Activated CD8-positive, alpha-beta memory T cell treated with anti-CD3 and anti-CD28 coated beads for 48 hours (primary cell): ENCODE measurements at places on chromosomes 3 and 15.

DNA sequence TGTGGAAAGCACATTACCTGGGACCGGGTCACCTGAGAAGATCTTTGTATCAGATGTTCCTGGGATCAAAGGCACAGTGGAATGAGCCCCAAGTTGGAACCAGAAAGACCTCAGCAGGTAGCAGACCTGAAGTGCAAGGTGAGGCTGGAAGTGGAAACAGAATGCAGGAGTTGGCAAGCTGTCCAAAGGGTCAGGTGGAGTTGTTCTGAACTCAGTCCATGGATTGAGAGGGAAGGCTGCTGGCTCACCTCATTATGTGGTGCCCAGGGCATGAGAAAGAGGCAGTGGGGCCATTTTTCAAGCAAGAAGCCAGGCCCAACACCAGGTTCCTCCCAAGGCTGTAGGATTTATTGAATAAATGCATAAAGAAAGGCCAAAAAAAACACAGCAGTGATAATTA lies 49.3 kb downstream of the TMEM266 start:
- no peak for DNase-seq

DNA sequence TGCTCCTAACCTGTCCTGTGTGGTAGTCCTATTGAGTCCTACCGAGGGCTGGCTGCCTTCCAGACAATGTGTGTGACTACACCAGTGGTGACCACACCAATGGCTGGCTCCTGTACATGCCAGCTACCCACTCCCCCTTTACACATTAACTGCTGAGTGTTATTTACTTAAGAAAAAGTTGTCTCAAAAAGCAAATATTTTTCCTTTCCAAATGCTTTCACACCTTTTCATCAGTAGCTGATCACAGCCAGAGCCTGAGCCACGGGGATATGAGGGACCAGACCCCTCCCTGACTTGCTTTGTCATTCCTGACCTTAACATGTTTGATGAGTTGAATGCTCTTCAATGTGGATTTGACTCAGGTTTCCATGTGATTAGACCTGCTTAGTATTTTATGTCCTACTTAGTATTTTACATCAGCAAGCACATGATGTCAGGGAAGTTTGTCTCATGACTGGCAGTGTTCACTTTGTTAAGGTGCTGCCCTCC lies 29.6 kb upstream of the GREM1 start:
- no peak for DNase-seq

DNA sequence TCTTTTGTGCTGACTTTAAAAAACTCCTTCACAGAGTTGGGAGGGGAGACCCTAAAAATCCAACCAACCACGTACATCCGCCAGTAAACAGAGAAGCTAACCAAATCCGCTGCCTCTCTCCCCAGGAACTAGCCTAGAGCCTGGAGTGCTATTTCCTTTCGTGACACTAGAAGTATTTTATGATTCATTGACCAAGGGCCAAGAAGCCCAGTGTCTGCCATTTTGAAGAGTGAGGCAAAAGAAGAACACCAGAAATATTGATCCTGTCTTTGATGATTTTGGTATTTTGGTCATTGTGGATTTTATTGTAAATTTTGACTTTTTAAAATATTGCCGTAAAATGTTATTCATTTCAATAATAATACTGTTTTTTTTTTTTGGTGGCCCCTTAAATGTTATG lies 10.5 kb upstream of the CTSH start:
- DNase-seq: no peak

- DNase-seq: no peak
Measured at GRCh38 chr3:151230646-151231045, 27.6 kb upstream of the GPR171 start.

GRCh38 chr3:31670136-31670535 lies 137.4 kb downstream of the STT3B start:
- DNase-seq: no peak

GRCh38 chr3:72088486-72089025 lies 303.6 kb upstream of the PROK2 start:
- DNase-seq: no peak

DNA sequence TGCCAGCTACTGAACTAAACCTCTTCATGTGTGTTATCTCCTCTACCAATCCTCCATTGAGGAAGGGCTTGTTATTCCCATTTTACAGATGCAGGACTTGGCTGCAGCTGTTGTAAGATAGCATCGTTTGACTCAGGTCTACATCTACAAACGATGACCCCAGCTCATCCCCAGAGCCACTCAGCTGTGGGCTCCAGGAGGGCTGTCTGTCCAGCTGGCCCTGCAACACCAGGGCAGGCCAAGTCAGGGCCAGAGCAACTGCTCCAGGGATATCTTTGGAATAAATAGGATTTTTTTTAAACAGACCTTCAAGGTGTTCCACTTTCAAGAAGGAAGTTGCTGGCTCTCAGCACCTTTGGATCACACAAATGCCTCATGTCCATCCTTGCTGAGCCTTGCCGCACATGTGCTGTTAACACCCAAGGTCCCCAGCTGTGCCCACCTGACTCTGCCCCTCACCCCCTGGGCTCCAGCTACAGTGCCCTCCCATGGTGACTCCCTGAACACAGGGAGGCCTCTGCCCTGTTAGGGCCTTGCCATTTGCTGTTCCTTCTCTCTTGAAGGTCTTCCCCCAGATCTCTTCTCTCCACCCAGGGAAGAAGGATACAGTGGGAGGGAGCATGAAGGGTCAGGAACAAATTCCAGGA lies 31.0 kb downstream of the ALDH1L1 start:
- DNase-seq: no peak

DNA sequence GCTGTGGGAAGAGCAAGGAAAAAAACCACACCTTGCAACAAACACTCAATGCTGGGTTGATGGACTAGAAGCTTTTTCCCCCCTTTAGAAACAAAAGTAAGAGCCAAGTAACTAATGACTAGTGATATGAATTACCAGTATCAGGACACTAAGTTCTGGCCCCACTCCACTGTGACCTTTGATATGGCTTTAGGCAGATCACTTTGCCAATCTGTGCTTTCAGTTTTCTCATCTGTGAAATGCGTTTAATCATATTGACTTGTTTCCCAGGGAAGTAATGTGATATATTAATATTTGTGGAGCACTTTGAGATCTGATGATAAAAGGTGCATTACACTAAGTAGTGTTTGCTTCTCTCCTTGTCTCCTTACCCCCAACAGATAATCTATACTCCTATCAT lies 319.3 kb upstream of the SATB1 start:
- DNase-seq: no peak

GRCh38 chr15:91966194-91966552 lies 112.7 kb downstream of the SLCO3A1 start:
- no peak for DNase-seq

DNA sequence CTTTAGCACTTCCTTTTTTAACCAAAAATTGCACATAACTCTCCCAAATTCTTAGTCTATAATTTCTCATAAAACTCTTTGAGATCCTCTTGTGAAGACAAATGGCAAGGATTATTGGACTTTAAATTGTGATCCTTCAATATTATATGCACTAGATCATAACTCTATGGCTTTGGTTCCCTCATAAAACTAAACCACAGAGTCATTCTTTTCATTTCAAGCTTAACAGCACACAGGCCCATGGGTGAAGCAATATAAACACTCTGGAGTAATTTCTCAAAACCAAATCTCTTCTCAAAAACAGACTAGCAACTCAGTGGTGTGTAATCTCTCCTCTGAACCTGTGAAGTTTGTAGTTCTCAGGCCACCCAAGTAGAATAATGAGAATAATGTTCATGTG lies 171.0 kb upstream of the NECTIN3 start:
- no peak for DNase-seq

GRCh38 chr15:57671636-57672035 lies 34.9 kb upstream of the POLR2M start:
- DNase-seq: no peak

DNA sequence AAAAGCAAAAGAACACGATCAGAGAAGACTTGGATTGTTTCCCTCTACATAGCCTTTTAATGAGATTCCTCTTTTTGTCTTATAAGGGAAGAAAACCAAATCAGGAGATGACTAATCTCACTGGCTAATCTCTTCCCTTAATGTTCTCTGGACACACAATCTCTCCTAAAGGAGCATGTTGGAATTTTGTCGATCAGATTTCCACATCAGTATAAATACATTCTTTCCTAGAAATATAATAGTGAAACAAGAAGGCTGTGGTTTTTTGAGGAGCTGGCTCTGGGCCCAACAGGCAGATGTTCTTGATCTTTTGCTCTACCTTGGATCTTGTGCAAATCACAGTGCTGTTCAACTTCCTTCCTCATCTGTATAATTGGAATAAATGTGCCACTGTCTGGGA lies 94.0 kb downstream of the GTPBP8 start:
- no peak for DNase-seq

DNA sequence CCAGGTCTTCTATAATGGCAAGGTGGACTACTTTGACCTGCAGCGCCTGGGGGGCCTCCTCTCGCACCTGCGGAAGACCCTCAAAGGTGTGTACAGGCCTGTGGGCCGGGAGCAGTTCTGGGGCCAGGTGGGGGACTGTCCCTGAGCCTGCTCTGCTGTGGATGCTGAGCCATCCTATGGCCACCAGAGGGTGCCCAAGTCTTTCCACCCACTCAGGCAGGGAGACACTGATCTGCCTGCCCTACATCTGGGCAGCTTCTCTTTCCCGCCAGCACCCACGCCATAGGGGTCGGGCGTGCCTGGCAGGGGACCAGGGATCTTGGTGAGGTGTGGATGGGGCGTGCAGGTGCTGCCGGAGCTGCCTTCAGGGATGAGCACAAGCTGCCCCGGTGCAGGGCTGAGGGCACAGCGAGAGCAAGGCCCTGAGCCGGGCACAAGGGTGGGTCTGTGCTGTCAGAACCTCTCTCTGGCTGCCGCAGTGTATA lies 14.1 kb downstream of the RNF123 start:
- DNase-seq: no peak

GRCh38 chr15:57183041-57183440 lies 193.3 kb upstream of the CGNL1 start:
- no peak for DNase-seq

DNA sequence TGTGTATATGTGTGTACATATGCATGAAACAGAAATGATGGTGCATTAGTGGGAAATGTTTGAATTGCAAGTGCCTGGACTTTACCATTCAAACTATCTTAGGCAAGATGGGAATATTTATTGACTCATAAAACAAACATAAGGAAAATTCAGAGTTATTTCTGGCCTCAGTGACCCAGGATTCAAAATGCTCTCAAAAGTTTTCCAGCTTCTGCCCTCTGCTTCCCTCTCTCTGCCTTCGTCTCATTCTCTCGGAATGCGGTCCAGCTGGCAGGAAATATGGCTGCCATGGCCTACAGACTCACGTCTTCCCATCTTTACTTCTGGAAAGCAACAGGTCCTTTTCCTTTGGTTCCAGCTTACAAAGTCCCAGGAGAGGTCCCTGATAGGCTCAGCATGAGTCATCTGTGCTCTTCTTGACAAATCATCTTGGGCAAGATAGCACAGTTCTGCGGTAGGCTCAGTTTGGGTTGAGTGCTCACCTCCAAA lies 8.7 kb upstream of the ZNF774 start:
- no peak for DNase-seq

DNA sequence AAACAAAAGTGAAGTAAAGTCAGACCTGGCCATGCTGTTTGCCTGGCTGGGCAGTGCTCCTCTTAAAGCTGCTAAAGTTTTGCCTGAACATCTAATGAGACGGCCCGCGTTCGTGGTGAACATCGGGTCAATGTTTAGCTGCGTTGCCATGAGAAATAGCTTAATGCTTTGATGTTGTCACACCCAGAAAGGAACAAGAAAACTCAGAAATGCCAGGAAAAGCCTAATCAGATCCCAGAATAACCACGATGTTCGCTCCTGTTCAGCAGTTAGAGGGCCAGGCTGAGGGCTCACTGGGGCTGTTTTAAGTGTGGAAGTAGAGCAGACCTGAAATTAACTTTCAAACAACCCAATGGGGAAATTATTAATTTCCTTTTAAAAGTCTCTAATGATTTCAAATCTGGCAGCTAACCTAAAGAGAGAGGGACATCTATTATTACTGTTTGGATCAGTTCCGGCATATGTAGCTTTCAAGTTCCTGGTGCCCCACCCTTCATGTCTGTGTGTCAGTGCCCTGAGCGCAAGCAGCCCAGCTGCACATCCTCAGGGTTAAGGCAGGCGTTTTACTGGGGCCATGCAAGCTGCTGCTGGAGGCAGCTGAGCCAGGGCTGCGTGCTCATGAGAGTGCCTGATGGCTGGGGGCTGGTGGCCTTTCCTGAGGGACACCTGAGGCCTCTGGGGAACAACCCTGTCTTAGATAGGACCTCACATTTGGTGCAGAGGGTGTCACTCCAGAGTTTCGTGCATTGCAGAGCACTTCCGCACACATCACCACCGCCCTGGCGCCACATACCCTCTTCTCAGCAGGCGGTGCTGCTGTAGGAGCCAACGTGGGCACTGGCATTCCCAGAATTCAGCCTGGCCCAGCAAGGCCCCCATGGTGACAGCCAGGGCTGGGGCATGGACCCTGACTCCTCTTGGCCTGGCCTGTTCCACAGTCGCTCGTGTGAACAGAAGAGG lies 76.6 kb downstream of the LRRK1 start:
- DNase-seq: no peak

DNA sequence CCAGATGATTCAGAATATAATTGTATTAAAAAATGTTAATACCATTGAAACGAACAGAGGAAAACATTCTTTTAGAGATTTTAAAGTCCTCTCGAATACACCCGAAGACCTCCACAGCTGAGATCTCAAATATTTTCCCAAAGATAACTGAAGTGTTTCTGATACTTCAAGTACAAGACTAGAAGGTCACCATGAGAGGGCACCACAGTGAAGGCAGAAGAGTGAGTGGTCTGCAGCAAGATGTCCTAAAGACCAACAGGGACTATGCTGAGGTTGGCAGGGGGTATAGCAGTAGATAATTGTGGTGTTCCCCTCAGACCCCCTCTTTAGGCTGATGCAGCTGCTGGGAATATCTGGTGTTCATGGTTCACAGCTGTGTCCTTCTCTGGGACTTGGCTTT lies 156.5 kb downstream of the PDCD6IP start:
- DNase-seq: no peak

- no peak for DNase-seq
Measured at GRCh38 chr3:165195640-165196576, at the start of gene SLITRK3. Gene SLITRK3 (minus strand): TSS chr3:165196384. CDS start chr3:165190830, 5,554 bp downstream.

- no peak for DNase-seq
Measured at GRCh38 chr3:45078910-45079522, 52.9 kb downstream of the CLEC3B start.

DNA sequence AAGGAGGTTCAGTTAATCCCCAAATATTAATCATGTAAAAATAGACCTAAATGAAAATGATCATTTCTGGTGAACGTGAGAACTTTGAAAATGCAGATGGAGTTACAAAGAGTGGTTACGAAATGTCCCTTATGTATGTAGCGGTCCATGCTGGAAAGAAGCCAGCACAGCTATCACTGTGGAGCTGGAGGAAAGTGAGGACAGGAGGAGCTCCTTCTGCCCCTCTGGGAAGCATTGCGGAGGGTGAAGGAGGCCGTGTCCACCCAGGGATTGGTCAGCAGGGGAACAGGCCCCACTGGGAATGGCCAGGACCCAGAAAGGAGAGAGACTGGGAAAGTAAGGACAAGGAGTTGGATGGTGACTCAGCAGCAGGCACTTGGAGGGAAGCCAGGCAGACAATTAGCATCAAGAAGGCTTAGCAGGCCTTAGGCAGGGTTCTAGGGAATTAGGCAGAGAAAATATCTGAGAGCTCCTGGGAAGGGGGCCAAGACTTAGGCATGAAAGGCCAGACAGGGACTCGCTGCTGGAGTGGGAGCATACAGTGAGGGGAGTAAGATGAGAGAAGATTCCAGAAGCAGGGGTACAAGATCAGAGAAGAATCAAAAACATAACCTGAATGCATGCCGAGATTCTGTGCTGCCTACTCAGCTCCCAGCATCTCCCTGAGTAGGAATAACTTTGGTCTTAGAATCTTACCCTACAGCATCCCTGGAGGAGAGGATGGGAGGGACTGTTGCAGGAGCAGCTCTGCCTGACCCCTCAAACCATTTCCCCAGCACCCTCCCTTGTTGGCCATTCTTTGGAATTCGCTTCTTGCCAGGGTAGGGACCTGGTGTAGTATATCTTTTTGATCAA lies 171.0 kb upstream of the UMPS start:
- DNase-seq: no peak
